Fibroblast of skin of abdomen (primary cell): ENCODE measurements at places on chromosomes 11 and 22.
A peak's percentile ranks its signal among the peaks of the same experiment; 100 is the strongest.

DNA sequence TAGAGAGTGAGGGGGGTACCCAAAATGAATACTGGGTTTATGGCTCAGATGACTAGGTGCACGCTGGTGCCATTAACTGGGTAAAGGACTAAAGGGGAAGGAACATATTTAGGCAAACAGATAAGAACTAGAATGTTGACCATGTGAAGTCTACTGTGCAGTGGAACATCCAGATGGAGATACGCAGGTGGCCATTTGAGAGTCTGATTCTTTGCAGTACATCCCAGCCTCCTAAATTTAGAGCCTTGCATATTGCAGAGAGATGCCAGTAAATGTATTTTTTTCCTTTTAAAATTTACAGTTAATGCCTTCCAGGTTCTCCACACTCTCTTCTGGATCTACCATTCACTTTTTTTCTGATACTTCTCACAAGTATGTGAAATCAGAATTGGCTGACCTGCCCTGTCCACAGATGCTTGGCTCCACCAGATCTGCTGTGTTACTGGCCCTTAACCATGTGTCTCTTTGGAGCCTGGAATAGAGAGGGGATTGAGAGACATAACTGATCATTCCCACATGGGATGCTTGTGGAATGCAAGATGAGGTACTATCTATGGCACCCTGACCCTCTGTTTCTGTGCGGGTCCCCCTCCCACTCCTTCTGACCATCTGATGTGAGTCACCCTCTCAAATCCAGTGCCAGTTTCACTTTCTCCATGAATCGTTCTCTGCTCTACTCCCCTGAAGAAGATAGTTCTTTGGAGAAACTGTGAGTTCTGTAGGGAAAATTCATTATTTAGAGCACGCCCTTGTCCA lies 77.0 kb upstream of the NCAM1 start:
- DNase-seq: no peak

- no peak for DNase-seq
Measured at GRCh38 chr11:19959210-19959609, 201.1 kb downstream of the DBX1 start.

GRCh38 chr11:32279672-32280071 lies 155.7 kb downstream of the WT1 start:
- no peak for DNase-seq

DNA sequence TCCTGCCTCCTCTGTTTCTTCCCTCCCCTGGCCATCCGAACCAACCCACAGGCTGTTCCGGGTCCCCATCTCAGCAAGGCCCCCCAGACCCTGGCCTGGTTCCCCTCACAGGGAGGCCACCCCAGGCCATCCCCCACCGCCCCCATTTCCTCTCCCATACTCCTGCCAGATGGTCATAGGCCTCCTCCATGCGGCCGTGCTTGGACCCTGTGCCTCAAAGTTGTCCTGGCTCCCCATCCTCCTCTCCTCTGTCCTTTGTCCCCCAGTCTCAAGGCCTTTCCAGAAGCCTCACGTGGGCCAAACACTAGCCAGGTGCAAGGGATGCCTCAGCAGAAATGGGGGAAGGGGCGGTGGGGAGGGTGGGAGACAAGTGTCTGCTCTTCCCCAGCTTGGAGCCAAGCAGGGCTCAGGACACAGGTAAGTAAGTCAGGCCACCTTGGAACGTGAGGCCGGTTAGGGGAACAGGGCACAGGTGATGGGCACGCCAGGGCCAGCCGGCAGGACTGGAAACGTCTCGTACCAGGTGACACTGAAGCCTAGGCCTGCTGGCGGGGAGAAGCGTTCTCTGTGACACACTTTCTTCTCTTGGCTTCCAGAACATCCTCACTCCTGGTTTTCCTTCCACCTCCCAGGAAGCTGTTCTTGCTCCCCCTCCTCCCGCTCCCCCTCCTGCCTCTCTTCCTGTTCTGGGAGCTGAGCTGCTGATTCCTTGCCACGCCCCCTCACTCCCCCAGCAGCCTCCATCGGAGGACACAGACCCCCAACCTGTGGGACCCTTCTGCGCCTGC lies 31.5 kb upstream of the SLC22A12 start:
- no peak for DNase-seq

DNA sequence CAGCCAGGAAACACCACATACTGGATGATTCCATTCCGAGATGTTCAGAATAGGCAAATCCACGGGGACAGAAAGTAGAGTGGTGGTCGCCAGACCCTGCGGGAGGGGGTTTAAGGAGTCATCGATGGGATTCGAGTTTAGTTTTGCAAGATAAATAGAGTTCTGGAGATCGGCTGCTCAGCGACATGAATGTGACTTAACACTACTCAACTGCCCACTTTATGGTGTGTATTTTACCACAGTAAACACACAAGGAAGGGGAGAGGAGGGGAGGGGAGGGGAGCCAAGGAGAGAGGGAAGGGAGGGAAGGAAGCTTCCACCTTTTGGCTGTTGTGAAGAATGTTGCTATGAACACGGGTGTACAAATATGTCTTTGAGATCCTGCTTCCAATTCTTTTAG lies 10.4 kb upstream of the ARHGAP8 start:
- DNase-seq: no peak

GRCh38 chr11:93694557-93694956 lies 33.1 kb downstream of the CEP295 start:
- peak; percentile 12 for DNase-seq

DNA sequence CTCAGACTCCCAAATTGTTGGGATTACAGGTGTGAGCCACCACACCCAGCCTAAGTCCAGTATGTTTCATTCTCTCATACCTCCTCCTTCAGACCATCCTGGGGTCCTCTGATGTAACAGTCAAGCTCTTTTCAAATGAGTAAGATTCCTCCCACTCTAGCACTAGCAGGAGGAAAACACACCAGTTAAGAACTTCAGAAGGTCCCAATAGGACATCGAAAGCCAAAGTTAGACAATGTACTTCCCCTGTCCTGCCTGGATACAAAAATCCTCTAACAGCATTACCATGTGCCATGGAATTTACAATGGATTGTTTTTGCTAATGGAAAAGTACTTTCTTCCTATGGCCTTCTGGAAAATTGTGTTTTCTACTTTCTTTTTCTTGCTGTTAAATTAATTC lies 67.1 kb downstream of the CCDC34 start:
- DNase-seq: no peak

GRCh38 chr22:43313890-43314474 lies 29.2 kb downstream of the SCUBE1 start:
- no peak for DNase-seq

DNA sequence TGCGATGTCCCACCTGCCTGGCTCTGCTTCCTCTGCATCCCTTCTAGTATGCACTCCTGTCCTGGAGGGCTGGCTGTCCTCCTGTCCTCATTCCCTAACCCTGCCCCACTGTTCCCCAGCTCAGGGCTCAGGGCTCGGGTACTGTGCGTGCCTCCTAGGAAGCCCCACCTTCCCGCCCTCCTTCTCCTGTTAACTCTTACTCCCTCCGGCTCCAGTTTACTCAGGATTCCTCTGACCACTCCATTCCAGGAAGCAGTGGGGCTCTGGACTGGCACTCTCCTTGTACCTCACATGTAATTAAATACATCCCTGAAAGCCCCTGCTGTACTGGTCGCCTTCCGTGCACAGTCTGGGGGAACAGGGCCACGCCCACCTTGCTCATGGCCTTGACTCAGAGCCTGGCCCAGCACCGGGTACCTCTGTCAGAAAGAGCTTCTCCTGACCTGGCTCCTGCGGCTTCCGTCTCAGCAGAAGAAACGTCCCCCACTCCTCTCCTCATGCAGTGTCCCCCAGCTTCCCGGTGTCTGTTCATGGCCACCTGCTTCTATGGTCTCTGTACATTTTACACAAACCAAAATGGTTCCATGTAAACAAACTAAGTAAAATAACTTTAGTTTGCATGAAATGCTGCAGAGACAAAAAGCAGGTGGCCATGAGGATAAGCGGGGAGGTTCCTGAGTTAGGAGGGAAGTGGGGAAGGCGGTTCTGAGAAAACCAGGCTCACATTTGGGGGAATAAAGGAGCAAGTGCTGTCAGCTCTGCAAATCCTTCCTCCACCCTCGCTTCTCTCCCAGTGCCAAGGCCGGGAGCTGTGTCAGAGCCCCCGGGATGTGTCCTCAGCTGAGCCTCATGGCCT lies 445.9 kb downstream of the BRD1 start:
- DNase-seq: no peak

DNA sequence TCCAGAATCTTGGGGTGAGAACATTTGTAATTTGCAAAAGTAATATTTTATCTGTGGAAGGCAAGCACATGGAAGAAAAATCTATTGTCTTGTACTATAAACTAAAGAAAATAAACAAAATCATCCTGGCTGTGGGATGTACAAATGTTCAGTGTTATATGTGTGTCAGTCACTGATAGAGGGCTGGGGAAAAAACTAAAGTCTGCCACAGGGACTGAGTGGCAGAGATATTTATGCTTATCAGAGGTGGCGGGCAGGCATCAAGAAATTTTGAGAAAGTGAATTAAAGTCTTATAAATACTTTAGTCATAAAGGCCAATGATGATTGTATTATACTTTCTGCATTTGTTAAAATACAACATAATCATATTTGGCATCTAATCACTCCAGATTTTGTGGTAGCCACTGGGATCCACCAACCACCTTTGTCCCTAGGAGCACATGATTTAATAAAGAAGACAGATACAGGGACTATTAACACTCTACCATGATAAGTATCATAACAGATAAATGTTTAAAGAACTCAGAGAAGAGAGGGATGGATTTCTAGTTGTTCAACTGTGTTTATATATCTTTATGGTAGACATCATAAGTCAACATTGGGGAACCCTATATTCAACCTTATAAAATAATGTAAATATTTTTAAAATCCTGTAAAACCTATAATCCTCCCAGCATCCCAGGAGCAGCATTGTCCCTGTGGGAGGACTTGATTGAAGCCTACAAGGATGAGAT lies 2.6 kb upstream of the ENDOD1 start:
- no peak for DNase-seq

DNA sequence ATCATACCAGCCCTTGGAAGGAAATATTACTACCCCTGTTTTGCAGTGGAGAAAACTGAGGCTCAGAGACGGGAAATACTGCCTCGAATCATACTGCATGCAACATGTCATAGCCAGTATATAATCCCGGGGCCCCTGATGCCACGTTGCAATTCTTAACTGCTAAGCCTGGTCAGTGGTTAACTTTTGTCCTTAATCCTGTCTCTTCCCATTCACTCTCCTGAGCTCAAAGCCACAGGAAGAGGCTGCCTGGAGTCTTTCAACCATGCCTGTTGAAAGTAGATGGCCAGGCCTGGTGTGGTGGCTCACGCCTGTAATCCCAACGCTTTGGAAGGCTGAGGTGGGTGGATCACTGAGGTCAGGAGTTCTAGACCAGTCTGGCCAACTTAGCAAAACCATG lies 166.6 kb downstream of the MIAT start:
- DNase-seq: no peak

DNA sequence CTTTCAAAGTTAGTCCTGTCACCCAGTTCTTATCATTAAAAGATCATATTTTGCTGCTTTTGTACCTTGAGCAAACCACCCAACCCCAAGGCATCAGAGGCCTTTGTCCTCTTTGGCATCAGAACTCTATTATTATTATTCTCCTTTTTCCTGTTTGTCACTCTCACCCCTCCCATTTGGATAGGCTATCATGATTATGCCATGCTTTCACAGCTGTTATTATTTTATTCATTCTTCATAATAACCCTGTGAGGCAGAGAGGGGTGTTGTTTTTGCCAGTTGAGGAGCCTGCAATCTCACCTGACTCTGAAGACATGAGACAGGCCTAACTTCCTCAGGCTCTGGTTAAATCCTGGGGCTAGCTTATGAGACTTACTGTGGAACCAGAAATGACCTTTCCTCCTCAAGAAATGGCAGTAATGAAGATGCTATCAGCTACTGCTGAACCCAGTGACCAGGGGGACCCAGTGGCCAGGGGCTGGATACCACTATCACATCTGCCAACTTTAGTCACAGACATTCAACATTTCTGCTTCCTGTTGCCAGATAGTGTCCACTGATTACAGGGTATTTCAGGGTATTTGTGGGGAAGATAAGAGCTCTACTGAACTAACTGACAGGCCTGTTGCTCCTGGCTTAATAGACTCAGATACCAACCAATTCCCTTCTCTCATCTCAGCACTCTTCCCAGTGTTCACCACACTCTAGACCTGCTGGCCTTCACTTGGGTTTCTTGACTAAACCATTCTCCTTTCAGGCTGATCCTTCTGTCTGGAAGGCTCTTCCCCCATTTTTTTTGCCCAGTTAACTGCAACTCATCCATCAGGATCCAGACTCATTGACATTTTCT lies 11.8 kb upstream of the SWAP70 start:
- no peak for DNase-seq

DNA sequence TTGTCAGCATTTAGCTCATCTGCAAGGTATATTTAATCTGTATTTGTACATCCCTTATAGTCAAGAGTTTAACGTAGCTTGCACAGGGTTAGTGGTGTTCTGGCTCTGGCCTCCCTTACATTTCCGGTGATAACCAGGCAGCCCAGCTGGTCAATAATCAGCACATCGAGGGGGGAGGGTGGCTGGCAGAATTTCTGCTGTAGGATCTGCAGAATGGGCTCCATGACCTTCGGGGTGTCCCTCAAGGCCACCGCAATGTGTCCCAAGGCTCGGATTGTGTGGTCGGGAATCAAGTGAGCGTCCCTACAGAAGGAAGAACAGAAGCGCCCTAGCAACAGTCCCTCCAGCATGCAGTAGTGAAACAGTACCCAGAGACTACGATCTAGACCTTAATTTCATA lies 25.1 kb downstream of the SERPIND1 start:
- DNase-seq: no peak

DNA sequence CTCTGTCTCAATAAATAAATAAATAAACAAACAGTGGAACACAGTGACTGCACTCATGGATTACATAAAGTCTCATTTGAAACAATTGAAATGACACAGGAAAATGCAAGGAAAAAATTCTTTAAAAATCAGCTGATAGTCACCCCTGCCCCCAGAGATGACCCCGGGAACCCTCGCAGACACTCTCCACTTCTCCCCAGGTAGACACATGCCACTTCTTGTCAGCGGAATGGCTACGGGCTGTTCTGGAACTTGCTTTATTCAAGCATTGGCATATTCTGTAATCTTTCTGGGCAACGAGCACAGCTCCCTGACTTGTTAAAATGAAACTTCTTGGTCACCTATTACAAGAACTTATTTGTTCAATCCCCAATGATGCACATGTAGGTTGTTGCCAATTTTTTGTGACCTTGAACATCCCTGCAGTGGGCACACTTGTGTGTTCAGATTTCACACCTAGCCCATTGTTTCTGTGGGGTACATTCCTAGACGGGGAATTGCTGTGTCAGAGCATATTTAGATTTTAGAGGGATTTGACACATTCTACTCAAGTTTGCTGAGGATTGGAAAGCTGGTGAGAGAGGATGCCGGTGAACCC lies 32.8 kb downstream of the MYEOV start:
- DNase-seq: no peak

GRCh38 chr22:49365191-49365837 lies 462.4 kb downstream of the BRD1 start:
- no peak for DNase-seq

GRCh38 chr11:129425214-129425613 lies 49.6 kb downstream of the BARX2 start:
- DNase-seq: no peak
